Daoy (cell line): ENCODE measurements at places on chromosomes 2 and 18. TPM values are rescaled to one million over a fixed set of nuclear protein-coding genes. Genes with fewer than 3 reads are reported as not detected.
A peak's percentile ranks its signal among the peaks of the same experiment; 100 is the strongest.

GRCh38 chr2:232714969-232715368 lies 17.8 kb downstream of the GIGYF2 start:
- DNase-seq = no peak

The E2F6 gene
- 32.2 and 38.6 TPM in 2 replicates for total RNA-seq

- DNase-seq = no peak
These were observed 21.6 kb upstream of the TMEM17 start for GRCh38 chr2:62527478-62528210.

GRCh38 chr2:196169516-196169915 lies 1.9 kb downstream of the STK17B start:
- DNase-seq = no peak

- DNase-seq = peak; percentile 49
These were observed 64.0 kb downstream of the TFCP2L1 start for GRCh38 chr2:121220995-121221394.

DNA sequence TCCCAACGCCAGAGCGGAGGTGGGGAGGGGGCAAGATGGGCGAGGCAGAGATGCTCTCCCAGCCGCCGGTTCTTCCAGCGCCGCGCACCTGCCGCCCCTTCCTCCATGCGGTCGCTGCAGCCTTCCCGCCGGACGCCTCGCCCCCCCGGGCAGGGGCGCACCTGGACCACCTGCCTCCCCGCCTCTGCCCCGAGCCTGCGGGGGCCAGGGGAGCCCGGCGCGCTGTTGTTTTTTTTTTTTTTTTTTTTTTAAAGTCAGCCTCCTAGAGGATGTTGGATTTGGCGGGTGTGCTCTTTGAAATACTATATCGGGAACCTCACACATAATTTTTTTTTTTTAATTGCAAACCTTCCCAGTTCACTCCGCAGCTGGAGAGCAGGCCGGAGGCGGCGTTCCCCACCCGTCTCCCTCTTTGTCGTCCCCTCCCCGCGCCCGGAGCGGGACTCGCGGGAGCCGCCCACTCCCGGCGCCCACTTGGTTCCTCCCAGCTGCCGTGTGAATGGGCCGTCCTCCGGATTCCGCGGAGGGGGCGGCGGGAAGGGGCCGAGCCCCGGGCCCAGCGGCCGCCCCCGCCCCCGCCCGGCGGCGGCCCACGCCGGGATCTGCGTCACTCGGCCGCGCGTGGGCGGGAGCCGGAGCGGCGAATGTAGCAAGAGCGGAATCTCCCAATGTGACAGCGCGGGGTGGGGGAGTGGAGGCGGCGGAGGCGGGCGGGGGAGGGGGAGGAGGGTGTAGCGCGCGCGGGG lies 421 bp upstream of the NAB1 start:
- DNase-seq = peak; percentile 89

GRCh38 chr18:70004696-70005095 lies 57.0 kb upstream of the CD226 start:
- no peak for DNase-seq

GRCh38 chr2:223221139-223221835 lies 169.3 kb downstream of the KCNE4 start:
- no peak for DNase-seq

The SCRN3 gene
- total RNA-seq = 20.3 and 22.6 TPM in 2 replicates

- no peak for DNase-seq
These were observed 33.0 kb downstream of the CRACDL start for GRCh38 chr2:98903064-98903355.

DNA sequence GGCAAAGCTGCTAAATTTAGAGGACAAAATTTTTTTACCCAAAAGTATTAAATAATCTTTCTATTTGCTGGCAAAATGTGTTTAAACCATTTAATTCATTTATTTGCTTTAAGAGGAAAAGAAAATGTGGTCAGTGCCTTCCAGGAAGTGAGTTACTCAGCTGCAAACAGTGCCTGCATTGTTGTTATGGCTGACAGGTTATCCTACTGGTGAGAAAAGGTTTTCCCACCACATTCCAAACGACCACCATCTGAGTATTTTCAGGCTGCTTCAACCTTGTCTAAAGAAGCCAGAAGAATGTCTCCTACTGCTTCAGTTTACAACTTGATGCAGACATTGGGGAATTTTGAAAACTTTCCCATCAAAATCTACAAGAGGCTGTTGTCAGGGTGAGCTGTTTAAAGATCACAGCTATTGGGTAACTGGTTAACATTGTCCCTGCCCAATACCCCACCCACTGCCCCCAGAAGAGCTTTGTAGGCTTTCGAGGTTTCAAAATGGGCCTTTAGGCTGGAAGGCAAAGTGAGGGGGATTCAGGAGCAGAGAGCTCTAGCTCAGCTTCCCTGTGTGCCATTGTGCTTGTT lies 461.3 kb upstream of the FANCL start:
- peak; percentile 65 for DNase-seq

The IL36RN gene
- total RNA-seq = not detected in 2 replicates
